Activated T-helper 1 cell treated with anti-CD3 and anti-CD28 coated beads, Interleukin-12 subunit alpha, Interleukin-12 subunit beta, Interleukin-2, Interleukin-4 antibody, amounts not matched to agents 30 ng/mL and 10 ng/mL and 1 ng/mL, durations not matched to agents 14 hours and 24 hours and 36 hours (primary cell): ENCODE measurements at places on chromosomes 3 and 15. TPM values are rescaled to one million over a fixed set of nuclear protein-coding genes. Genes with fewer than 3 reads are reported as not detected.

IMPG2 gene
- 0.05 and 0.13 TPM in 2 replicates for total RNA-seq

DNAJA4 gene
- 68.4 and 70.8 TPM in 2 replicates for total RNA-seq

BOC gene
- 2.1 and 3.3 TPM in 2 replicates for total RNA-seq

CSPG5 gene
- total RNA-seq = 1.4 and 1.7 TPM in 2 replicates

DNA sequence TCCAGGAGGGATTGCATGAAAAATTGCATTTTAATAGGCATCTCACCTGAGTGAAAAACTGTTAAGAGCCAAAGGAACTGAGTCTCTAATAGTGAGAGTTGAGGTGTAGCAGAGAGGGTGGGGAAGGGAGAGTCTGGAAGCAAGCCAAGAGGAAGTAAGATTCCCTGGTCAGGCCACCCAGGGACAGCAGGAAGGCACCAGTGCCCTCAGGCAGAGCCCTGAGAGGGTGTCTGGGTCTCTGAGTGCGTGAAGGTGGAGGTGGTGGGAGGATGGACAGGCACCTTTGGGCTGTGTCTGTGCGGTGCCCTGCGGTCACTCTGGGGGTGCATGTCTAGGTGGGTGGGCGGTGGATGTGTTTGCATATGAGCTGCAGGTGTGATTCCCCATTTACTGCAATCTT lies 300.4 kb upstream of the ROPN1 start:
- H3K4me1 ChIP-seq = no peaks in the 10 kb centered on the region
- no peak overlapping the region for H3K27ac ChIP-seq
- no peak for DNase-seq
- H3K36me3 ChIP-seq = no peaks in the 10 kb centered on the region
- H3K27me3 ChIP-seq = peaks cover 19% of the 10 kb centered on the region

DNA sequence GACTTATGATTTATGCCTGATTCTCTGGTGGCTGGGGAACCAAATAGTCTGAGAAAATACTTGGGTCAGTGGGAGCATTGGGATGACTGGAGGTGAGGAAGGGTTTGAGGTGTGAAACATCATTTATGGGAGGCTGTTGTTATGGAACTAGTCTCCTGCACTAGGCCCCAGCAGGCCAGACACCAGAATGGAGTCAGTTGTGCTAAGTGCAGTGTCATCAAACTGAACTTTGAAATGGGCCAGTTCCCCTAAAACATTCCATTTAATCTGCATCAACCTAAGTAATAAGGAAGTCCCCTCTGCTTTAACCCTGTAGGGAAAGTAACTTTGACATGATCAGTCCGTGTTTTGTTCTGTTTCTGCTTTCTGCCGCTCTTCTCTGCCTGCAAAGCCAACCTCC lies 44.9 kb upstream of the KLHL25 start:
- no peaks in the 10 kb centered on the region for H3K36me3 ChIP-seq
- H3K4me3 ChIP-seq = no peak overlapping the region
- H3K4me1 ChIP-seq = no peaks in the 10 kb centered on the region
- no peak overlapping the region for H3K27ac ChIP-seq
- H3K27me3 ChIP-seq = peaks cover 2% of the 10 kb centered on the region
